ENCODE measurements at places on chromosomes 7 and 10.

DNA sequence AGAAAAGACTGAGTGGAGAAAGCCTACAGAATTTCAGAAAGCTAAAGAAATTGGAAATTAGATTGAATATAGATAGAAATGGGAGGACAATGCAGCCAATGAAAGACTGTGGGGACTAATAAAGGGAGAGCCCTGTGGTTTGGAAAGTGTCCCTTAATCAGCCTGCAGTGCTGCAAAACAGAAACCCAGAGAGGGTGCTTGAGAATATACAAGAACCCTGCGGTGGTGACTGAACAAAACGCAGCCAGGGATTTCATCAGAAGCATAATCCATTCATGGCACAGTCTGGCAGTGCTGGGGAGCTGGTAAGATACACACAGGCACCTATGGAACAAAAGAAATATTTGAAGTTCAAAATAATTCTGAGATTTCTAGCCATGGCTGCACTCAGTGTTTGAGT lies 19.1 kb downstream of the CEP41 start:
- no peak for DNase-seq

GRCh38 chr7:37363536-37364491 lies 84.8 kb downstream of the ELMO1 start:
- no peak for DNase-seq

DNA sequence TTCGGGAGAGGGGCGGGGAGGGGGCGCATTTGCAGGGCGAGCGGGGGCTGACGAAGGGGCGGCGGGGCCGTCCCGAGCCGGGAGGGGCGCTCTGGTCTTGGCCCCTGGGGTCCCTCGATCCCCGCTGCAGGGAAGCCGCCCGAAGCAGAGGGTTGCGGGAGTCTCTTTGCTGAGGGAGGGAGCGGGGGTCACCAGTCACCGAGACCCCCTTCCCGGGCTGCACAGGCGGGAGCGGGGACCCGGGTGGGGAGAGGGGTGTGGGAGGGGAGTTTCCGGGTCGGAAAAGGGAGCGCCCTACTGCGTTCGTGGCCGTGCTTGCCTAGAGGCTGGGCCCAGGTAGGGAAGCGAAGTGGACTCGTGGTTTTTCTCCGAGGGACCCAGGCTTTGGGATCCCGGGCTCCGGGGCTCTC lies 422 bp downstream of the AP1S1 start:
- no peak for DNase-seq

DNA sequence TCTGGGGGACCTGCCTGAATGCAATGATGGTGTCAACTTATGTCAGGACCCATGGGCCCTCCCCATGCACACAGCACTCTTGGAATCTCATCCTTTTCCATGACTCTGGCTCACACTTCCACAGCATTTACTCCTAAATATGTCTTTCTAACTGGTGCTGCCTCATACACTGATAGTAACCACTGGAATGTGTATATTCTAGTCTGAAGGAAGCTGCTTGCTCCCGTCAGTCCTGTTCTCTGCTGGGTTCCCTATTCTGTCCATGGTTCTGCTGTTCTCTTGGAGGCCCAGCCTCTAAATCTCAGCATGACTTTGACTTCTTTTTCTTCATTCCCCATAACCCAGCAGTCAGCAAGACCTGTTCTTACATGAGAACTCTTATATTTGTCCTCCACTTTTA lies 1055.1 kb downstream of the KCNMA1 start:
- DNase-seq = no peak

DNA sequence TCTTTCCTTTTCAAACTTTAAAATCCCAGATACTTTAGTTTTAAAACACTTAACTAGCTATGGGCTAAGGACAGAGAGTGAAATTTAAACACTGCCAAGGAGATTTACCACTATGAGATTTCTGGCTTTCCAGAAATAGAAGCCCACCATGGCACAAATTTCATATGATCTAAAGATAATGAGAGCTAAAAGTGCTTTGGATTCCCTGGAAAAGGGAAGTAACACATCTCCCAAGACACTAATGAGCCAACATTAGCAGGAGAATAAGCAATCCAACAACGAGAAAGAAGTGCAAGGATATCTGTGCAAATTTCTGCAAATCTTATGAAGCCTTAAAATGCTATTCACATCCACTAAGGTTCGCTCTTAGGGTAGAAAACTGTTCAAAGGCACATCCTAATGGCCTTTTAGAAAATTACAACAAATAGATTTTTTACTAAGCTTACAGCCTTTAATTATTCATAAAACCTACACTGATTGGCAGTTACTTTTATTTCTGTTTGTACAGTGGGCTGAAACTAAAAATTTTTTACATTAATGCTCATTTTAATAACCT lies 100.3 kb downstream of the RAPGEF5 start:
- DNase-seq = no peak

DNA sequence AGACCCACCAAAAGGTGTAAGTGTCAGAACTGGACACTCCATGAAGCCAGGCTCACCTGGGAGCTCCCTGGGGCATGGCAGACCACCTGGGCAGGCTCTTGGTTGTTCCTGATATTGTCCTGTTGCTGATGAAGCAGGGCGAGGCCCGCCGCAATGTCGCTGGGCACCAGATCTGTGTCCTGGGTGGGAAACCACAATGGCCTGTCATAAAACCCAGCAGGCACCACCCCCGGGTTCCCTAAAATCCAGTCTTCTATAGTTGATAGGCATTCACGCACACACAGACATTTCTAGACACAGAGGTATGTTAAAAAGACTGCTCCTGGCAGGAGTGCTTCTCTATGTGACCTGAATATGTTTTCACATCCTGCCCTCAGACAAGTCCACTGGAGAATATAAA lies 15.0 kb downstream of the DAGLB start:
- DNase-seq = no peak

DNA sequence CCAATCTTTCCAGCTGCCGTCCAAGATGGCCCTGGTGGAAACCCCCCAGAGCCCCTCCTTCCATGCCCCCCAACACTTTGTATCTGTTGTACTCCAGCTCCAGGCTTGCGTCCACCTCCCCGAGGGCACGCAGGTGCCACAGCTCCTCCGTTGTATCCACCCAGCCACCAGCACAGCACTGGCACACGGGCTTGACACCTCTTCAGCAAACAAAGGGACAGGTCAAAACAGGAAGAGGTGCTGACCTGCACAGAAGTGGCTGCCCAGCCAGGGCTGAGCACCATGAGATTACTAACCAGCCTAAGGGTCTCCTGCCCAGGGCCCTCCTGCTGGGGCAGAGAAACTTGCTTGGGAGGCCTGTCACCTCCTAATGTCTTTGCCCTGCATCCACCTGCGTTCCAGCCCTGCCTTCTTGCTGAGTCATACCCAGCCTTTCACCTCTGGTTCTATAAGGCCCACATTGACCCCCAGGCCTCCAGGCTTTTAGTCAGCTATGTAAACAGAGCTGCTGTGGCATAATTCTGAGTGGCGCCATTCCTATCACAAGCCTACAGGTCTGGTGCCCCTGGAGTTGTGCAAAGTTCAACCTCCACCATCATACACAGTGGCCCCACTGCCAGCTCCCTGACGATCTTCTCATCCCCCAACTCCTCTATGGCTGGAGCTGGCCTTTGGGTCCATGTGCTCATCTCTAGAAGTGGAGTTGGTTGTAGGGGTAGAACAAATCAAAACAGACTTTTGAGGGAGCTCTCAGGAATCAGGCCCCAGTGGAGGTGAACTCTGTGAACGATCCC lies 20.9 kb downstream of the SLC29A3 start:
- no peak for DNase-seq

- no peak for DNase-seq
Observed at GRCh38 chr10:131177431-131178327, 133.8 kb downstream of the TCERG1L start.

DNA sequence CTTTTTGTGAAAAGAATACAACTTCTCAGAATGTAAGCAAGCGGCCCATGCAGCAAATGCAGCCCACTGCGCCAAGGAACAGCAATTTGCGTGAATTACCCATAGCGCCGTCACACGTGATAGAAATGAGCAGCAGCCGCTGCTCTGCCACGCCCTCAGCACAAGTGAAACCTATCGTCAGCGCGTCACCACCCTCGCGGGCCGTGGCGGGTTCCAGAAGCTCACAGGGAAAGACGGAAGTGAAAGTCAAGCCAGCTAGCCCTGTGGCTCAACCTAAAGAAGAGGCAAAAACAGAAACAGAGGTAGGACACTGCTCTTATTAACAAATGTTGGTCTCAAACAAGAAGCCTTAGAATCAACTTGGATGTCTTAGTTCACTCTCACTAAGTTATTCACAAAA lies 70.5 kb downstream of the SHH start:
- peak; percentile 49 for DNase-seq

GRCh38 chr7:41033500-41033899 lies 669.4 kb downstream of the INHBA start:
- DNase-seq = no peak

GRCh38 chr7:17774716-17775288 lies 165.5 kb downstream of the SNX13 start:
- no peak for DNase-seq

DNA sequence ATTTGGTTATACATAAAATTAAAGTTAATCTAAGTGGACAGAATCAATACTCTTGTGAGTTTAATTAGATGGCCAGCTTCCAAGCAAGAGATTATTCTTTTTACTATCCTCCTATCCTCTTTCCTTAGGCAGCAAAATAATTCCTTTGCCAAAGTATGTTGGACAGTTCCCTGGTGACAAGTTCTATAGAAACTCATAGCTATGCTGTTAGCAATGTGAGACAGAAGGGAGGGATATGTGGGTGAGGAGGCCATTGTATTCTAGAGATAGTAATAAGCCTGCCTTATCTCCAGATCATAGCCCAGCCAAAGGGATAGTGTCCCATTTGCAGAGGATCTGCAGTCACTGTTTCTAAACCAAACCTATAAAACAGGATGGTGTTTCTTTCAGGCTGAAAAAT lies 181.6 kb upstream of the HDAC9 start:
- DNase-seq = no peak

Data from HL-60 (cell line).